ENCODE measurements at places on chromosomes 2 and 18. TPM values are rescaled to one million over a fixed set of nuclear protein-coding genes. Genes with fewer than 3 reads are reported as not detected.

DNA sequence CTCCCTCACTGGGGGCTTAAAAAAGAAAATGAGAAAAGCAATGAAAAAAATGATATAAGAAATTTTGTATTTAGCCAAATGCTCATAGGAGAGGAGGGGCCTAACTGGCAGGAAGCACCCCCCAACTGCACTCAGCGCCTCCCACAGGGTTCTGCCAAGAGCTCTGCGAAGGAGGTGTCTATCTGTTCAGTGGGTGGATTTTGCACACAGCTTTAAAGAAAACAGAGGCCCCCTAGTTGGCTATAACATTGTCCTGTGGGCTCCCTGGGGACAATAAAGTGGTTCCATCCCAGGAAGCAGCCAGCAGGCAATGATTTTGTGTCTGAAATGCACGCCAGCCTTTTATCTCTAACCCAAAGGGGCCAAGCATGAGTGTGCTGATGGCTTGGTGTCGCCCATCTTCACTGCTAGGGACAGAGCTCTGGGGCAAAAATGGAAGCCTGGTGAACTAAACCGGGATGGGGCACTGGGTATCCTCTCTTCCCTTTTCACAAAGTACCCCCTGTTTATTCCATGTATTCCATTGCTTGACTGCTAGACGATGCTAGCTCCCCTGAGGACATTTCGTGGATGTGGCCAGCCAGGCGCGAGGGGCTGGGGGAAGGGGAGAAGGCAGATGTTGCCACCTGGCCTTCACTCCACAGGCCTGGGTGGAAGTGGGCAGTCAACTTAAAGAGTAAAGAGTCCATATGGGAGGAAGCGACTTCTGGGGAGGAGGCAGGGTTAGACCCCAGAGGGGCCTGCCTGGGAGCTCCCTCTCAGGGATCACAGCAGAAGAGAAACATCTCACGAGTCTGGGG lies 205.7 kb downstream of the CYP26B1 start:
- no peak overlapping the region for H3K4me3 ChIP-seq
- no peak overlapping the region for H3K27ac ChIP-seq
- no peaks in the 10 kb centered on the region for H3K4me1 ChIP-seq
- no peaks in the 10 kb centered on the region for H3K36me3 ChIP-seq

- H3K4me3 ChIP-seq: no peak overlapping the region
- peak; percentile 36 for DNase-seq
- H3K4me1 ChIP-seq: peaks cover 5% of the 10 kb centered on the region
- no peaks in the 10 kb centered on the region for H3K27me3 ChIP-seq
- no peak overlapping the region for H3K27ac ChIP-seq
- no peaks in the 10 kb centered on the region for H3K36me3 ChIP-seq
Measured at GRCh38 chr2:112148477-112148876, 10.3 kb downstream of the FBLN7 start.

- no peak overlapping the region for H3K27ac ChIP-seq
- H3K4me1 ChIP-seq: no peaks in the 10 kb centered on the region
- DNase-seq: no peak
- H3K27me3 ChIP-seq: no peaks in the 10 kb centered on the region
- no peaks in the 10 kb centered on the region for H3K36me3 ChIP-seq
Measured at GRCh38 chr2:63734510-63734909, 107.2 kb upstream of the UGP2 start.

DNA sequence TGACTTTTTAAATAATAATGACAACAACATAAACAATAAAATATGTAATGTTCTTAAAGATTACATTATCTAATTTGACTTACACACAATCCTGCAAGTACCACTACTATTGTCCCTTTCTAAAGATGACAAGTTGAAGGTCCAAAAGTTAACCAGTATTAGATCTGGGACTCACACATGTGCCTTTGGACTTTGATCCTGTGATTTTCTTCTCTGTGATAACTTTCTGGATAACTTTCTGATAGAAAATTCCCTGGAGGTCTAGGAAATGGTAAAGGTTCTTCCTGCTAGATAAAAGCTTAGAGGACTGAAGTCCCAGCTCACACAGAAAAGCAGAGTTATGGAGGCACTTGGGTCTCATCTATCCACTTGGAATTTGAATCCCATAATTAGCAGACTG lies 311.9 kb upstream of the KLHL29 start:
- no peaks in the 10 kb centered on the region for H3K27me3 ChIP-seq
- no peak for DNase-seq
- no peak overlapping the region for H3K27ac ChIP-seq
- H3K4me1 ChIP-seq: no peaks in the 10 kb centered on the region
- no peaks in the 10 kb centered on the region for H3K36me3 ChIP-seq

DNA sequence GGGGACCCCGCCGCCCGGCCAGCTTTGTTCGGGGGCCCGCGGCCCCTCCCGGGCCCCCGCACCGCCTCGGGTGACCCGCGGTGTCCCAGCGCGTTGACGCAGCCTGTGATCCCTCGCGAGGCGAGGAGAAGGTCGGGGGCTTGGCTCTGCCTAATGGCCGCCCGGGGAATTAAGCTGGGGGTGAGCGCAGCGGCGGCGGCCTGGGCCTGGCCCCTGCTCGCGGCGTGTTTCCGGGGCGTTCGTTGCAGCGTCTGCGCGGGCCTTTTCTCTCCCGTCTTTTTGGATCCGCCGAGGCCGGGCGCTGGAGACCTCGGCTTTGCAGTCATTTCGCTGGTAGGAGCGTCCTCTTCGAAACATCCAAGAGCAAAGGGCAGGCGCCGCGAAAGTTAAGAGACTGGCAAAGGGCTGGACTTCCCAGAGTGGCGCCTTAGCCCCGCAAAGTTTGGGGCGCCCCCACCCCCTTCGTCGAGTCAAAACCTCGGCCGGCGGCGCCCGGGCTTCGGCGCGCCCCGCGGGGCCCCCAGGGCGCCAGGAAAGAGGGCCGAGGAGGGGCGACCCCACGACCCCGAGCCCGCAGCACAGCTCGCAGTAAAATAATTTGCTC lies 1.3 kb downstream of the SALL3 start:
- H3K4me3 ChIP-seq: no peak overlapping the region
- H3K36me3 ChIP-seq: no peaks in the 10 kb centered on the region
- H3K27ac ChIP-seq: no peak overlapping the region
- no peak for DNase-seq
- H3K4me1 ChIP-seq: peaks cover 5% of the 10 kb centered on the region

- H3K27me3 ChIP-seq: no peaks in the 10 kb centered on the region
- no peak for DNase-seq
- H3K36me3 ChIP-seq: no peaks in the 10 kb centered on the region
Measured at GRCh38 chr2:152049541-152049940, 49.3 kb downstream of the CACNB4 start.

DNA sequence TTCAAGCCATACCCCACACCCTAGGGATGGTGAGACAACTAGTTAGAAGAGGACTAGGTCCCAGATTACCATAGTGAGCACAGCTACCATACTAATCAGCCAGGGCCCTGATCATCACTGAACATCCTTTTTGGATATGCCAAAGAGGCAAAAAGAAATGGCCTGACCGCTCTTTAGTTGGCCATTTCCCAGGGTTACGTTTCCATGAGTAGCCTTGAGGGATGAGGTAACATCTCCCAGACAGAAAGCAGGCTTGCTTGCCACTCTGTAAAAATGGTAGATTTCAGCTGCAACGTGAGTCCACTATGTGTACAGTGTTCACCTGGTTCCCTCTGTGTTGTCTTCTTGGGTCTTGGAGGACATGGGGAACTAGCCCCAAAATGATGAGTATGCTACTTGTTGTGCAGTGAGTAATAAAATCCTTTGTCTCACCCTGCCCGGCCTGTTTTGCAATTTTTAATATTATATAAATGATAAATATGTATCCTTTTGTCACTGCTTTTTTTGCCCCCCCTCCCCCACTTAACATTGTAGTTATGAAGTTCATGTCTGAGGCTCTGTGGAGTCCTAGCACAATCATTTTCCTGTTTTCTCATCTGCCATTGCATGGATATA lies 8.9 kb upstream of the GALM start:
- H3K27ac ChIP-seq: no peak overlapping the region
- no peak overlapping the region for H3K4me3 ChIP-seq
- no peak for DNase-seq
- H3K27me3 ChIP-seq: no peaks in the 10 kb centered on the region
- H3K4me1 ChIP-seq: peaks cover 10% of the 10 kb centered on the region

GRCh38 chr2:154189953-154190352 lies 318.2 kb downstream of the GALNT13 start:
- H3K27ac ChIP-seq: no peak overlapping the region
- H3K4me1 ChIP-seq: no peaks in the 10 kb centered on the region
- H3K4me3 ChIP-seq: no peak overlapping the region
- no peak for DNase-seq
- H3K27me3 ChIP-seq: no peaks in the 10 kb centered on the region

DNA sequence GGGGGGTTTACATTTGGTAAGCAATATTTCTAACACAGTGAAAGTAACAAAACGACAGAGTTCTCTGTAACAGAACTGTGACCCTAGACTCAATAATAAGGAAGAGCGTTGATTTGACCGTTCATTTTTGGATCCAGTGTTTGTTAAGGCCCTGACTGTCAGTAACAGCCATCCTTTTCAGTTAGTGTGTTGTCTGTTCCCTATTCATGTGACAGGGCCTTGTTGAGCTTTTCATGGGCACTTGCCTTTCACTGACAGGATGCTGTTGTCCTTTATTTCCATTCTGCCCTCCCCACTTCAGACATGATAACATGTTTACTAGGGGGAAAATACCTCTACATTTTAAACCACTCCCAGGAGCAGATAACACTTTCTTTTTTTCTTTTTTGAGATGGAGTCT lies 45.8 kb downstream of the MAP4K4 start:
- H3K27ac ChIP-seq: no peak overlapping the region
- H3K36me3 ChIP-seq: no peaks in the 10 kb centered on the region
- no peak for DNase-seq
- H3K4me3 ChIP-seq: no peak overlapping the region
- no peaks in the 10 kb centered on the region for H3K27me3 ChIP-seq
- H3K4me1 ChIP-seq: peaks cover 57% of the 10 kb centered on the region

- DNase-seq: peak; percentile 73
- no peaks in the 10 kb centered on the region for H3K27me3 ChIP-seq
- H3K4me3 ChIP-seq: no peak overlapping the region
- H3K27ac ChIP-seq: no peak overlapping the region
Measured at GRCh38 chr2:158006961-158007719, 94.5 kb upstream of the UPP2 start.

- H3K36me3 ChIP-seq: no peaks in the 10 kb centered on the region
- H3K4me3 ChIP-seq: no peak overlapping the region
- DNase-seq: no peak
- no peaks in the 10 kb centered on the region for H3K27me3 ChIP-seq
- H3K27ac ChIP-seq: no peak overlapping the region
Measured at GRCh38 chr2:53429901-53430300, 337.7 kb upstream of the CHAC2 start.

DNA sequence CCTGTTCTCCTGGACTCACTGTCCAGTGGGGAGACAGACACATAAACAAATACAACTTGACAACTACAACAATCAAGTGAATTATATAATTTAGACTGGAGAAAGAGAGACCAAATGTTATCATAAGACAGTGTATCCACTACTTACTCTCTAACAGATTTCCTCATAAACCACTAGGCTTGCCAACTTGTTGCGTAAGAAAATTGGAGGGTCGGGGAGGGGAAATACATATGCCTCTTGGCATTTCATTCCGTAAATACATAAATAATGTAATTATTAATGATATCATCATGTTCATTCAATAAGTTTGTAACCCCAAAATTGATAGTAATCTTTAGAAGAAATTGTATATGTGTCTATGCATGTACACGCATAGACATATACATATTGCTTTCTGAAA lies 14.9 kb downstream of the RAB6D start:
- H3K36me3 ChIP-seq: no peaks in the 10 kb centered on the region
- no peak overlapping the region for H3K4me3 ChIP-seq
- DNase-seq: no peak
- H3K4me1 ChIP-seq: no peaks in the 10 kb centered on the region

DNA sequence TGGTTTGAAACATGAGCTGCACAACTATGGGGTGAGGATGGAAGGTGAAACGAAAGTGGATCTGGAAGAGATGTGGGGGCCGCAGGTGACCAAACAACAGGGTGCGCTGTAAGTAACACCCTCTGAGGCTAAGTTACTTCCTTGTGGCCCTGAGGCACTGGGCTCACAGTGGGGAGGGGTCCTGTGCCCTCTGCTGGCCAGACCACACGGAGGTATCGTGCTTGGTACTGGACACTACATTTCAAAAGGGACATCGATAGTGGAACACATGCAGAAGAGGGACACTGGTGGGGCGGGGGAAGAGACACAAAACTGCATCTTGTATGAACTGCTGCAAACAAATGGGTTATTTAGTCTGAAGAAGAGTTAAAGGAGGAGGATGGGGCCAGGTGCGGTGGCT lies 110.6 kb downstream of the CLIP4 start:
- no peak for DNase-seq
- H3K4me3 ChIP-seq: no peak overlapping the region
- no peak overlapping the region for H3K27ac ChIP-seq
- no peaks in the 10 kb centered on the region for H3K36me3 ChIP-seq
- peaks cover 9% of the 10 kb centered on the region for H3K4me1 ChIP-seq

- no peaks in the 10 kb centered on the region for H3K36me3 ChIP-seq
- H3K27me3 ChIP-seq: no peaks in the 10 kb centered on the region
- H3K4me3 ChIP-seq: peak overlapping the region; percentile 38
- no peak for DNase-seq
- peak overlapping the region; percentile 79 for H3K27ac ChIP-seq
- peaks cover 58% of the 10 kb centered on the region for H3K4me1 ChIP-seq
Measured at GRCh38 chr2:157837851-157838441, 38.2 kb downstream of the ACVR1 start.

DNA sequence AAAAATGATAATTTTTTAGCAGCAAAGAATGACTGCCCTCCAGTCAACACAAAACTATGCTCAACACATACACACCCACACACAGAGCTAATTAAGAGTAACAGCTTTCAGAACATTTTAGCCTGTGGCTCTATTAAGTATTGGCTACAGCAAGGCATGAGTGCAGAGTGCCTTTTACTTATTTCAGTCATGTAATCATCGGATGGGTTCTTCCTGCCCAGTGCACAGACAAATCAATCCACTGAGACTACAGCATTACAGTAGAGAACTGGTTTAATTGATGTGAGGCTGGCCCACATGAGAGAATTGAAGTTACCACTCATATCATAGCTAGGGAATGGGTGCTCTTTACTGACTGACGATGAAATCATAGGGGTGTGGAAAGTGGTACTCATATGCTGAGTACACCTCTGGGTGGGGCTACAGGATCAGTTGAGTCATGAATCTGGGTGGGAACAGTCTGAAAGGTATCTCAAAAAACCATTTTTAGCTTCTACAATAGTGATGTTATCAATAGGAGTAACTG lies 241.0 kb downstream of the FSIP2 start:
- no peaks in the 10 kb centered on the region for H3K27me3 ChIP-seq
- no peak for DNase-seq
- H3K4me1 ChIP-seq: no peaks in the 10 kb centered on the region
- H3K36me3 ChIP-seq: no peaks in the 10 kb centered on the region
- no peak overlapping the region for H3K27ac ChIP-seq

DSG4 gene
- not detected for total RNA-seq

DRC1 gene
- total RNA-seq: not detected

KLHL29 gene
- total RNA-seq: 15.1 TPM

C2orf92 gene
- 14.4 TPM for total RNA-seq

DNAH7 gene
- 0.98 TPM for total RNA-seq

TTN gene
- total RNA-seq: 19.6 TPM

ITM2C gene
- total RNA-seq: 25.0 TPM

CHRND gene
- total RNA-seq: not detected

EML6 gene
- total RNA-seq: 1.4 TPM

FOXI3 gene
- total RNA-seq: not detected

SPP2 gene
- total RNA-seq: not detected

Data from upper lobe of right lung (tissue), 1 donor.